ENCODE measurements at places on chromosomes 13 and 19. TPM values are rescaled to one million over a fixed set of nuclear protein-coding genes. Genes with fewer than 3 reads are reported as not detected.

DNA sequence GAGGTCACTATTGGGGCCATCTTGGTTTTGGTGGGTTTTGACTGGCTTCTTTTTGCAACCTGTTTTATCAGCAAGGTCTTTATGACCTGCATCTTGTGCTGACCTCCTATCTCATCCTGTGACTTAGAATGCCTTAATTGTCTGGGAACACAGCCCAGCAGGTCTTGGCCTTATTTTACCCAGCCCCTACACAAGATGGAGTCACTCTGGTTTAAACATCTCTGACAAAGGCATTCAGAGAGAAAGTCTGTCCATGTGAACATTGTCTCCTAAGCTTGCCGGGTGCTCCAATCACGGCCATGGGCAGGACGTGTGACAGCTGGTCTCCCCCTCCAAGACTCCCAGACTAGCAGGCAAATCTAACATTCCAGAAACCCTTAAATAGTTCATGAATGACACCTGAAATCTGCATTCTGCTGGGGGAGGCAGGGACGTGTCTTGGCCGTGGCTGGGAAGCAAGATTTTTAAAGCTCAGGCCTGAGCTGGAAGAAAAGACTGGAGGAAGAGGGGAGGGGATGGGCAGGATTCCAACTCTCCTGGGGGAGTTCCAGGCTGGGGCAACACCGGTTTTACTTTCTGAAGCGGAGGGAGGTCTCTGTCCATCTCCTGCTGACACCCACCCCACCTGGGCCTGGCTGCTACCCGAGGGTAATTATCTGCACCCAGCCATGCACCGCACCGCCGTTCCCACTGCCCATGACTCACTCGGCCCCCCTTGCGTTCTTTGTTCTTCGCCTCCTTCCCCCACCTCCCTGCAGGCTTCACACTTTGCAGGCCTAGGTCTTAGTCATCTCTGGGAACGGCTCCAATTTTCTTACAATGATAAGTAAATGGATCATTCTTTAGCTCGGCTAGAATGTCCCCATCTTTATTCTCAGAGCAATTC lies 11.6 kb upstream of the OR1M1 start:
- DNase-seq = no peak

Gene DAND5
- not detected for total RNA-seq

Gene RTBDN
- 8.8 TPM for total RNA-seq

- no peak for DNase-seq
Observed at GRCh38 chr19:49189259-49189658, 31.7 kb downstream of the TRPM4 start.

Gene TMTC4
- total RNA-seq = 25.8 TPM

DNA sequence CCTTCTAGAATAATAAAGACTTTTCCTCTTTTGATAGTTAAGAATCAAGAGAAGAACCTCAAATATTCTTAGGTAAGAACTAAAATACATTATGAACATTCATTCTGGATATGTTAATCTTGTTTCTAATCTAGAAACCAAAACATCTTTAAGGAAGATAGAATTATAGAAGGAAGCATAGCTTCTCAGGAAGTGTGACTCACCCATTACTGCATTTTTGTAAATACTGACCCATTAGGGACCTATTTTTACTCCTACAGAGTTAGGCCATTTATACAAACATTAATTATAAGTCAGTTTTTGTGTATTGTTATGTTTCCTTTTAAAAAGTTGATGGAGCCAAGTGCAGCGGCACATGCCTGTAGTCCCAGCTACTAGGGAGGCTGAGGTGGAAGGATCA lies 147.1 kb downstream of the NUFIP1 start:
- no peak for DNase-seq
